NCI-H1105 (cell line): ENCODE measurements at places on chromosomes 1 and 21.

DNA sequence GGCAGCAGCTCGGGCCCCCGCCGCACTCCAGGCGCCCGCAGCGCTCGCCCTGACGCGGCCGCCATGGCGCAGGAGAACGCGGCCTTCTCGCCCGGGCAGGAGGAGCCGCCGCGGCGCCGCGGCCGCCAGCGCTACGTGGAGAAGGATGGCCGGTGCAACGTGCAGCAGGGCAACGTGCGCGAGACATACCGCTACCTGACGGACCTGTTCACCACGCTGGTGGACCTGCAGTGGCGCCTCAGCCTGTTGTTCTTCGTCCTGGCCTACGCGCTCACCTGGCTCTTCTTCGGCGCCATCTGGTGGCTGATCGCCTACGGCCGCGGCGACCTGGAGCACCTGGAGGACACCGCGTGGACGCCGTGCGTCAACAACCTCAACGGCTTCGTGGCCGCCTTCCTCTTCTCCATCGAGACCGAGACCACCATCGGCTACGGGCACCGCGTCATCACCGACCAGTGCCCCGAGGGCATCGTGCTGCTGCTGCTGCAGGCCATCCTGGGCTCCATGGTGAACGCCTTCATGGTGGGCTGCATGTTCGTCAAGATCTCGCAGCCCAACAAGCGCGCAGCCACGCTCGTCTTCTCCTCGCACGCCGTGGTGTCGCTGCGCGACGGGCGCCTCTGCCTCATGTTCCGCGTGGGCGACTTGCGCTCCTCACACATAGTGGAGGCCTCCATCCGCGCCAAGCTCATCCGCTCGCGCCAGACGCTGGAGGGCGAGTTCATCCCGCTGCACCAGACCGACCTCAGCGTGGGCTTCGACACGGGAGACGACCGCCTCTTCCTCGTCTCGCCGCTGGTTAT, 2.8 kb downstream of the KCNJ9 start:
- peak; percentile 77 for DNase-seq

DNA sequence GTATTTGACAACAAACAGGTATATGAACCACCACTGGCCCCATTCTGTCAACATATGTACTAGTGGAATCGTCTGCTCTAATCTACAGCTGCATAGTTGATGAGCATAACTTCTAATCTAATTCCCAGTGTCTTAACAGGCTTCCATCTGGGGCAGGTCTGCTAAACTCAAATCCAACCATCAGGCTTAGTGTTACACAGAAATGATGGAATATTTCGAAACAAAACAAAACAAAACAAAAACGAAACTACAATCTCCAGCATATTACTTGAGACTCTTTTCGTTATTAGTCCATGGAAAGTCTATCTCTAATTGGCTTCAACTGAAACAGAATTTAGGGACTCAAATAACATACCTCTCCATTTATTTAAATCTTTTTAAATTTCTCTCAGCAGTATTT, 37.6 kb downstream of the DIPK1A start:
- DNase-seq: no peak

DNA sequence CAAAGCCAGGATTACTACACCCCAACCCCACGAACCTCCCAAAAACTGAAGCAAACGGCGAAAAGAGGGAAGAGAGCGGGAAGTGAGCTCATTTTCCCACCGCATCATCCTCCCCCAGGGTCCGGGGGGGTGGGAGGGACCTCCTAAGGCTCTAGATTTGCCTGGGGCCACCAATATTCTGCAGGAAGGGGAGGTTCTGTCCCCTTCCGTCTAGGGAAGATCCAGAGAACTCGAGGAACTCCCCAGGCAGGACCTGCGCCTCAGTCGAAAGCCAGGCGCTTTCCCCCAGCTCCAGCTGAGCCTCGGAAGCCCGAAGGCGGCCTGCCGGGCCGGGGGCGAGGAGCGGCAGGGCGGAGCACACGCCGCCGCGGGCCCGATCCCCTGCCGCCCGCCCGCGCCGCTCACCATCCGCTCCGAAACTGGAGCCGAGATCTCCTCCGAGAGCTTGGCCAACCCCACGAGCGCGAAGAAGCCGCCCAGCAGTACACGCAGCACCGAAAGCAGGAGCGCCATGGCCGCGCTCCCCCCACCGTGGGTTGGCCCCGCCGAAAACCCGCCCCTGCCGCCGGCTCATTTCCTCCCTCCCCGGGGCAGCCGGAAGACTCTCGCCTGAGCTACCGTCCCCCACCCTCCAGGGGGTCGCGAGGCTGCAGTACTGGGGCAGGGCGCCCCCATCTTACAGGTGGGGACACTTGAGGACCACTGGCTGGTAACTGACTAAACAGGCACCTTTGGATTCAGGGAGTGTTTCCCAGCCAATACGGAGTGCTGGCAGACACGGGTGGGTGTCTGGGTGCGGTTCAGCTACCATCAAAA, at the start of gene TMEM35B:
TMEM35B (minus strand) TSS at position 555 of the 816 bp plus-strand sequence; CDS start at position 513, 42 bp downstream.
- DNase-seq: peak; percentile 27

- no peak for DNase-seq
Observed at GRCh38 chr21:15221799-15222386, 157.1 kb upstream of the NRIP1 start.

DNA sequence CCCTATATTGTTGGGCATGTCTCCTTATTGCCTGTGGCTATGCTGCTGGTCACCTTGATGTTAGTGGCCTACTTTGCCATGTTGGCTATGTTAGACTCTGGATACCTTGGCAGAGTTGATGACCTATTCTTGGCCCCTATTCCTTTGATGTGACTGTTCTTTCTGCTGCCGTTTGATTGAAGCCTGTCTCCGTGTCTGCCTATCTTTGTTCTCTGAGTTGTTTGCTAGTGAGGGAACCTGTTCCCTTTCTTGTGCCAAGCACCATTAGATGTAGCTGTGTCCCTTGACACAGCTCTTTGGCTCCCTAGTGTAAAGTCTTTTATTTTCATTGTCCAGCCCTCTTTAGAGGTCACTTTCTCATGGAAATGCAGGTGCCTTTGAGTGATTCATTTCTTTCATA, 28.7 kb upstream of the PAPPA2 start:
- DNase-seq: no peak

DNA sequence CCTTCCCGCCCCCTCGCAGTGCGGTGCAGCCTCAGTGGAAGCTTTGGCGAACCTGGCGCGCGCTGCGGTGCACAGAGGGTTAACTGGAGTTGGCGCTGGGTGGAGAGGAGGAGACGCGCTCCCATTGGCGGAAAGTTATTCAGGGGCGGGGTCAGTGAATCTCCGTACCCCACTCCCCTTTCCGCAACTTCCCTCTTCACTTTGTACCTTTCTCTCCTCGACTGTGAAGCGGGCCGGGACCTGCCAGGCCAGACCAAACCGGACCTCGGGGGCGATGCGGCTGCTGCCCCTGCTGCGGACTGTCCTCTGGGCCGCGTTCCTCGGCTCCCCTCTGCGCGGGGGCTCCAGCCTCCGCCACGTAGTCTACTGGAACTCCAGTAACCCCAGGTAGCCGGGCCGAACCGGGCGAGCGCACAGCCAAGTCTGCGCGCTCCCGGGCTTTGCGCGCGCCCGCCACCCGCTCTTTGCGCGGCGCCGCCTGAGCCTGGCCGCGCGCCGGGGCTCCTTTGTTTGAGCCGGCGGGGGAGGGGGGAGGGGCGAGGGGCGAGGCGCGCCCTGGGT, at the start of gene EFNA4:
EFNA4 (plus strand) TSS at position 191 of the 561 bp plus-strand sequence; CDS start at position 275, 84 bp downstream.
- DNase-seq: peak; percentile 82

GRCh38 chr1:181014477-181015250, 8.0 kb downstream of the STX6 start:
- DNase-seq: no peak

GRCh38 chr21:32448803-32449594, 36.5 kb downstream of the EVA1C start:
- no peak for DNase-seq

DNA sequence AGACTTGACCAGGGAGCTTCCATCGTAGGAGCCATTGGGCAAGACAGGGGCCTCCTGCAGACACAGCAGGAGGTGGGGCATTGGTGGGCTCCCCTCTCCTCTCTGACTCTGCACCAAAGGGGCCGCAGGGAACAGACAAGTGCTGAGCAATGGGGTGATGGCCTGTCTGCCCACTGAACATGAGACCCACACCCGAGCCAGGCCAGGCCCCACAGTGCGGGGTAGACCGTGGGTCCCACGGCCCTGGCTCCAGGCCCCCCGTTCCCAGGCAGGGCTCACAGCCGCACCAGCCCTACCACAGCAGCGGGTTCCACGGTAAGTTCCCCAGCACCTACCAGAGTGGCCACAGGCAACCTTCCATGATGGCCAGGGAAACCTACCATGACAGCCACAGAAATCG, 45.9 kb downstream of the CHD5 start:
- DNase-seq: no peak

GRCh38 chr1:61504852-61505390, 220.0 kb downstream of the TM2D1 start:
- DNase-seq: no peak

DNA sequence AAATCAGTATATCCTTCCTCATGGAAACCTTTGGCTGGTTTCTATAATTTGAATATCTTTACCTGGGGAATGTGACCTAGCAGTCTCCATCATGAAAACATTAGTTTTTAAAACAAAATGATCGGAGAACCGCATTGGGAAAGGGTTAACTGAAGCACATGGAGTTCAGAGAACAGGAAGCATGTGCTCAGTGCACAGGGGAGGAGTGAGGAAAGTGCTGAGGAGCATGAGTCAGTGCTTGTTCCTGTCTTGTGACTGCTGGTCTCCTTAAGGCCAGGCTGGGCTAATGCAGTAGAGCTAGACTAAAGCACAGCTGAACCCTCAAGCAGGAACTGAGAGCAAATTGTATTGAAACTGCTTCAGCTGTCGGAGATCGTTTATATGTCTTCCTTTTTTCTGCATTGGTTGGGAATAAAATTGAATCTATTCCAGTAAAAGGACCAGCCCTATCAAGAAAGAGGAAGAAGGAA, 5.8 kb downstream of the IFI16 start:
- DNase-seq: no peak

DNA sequence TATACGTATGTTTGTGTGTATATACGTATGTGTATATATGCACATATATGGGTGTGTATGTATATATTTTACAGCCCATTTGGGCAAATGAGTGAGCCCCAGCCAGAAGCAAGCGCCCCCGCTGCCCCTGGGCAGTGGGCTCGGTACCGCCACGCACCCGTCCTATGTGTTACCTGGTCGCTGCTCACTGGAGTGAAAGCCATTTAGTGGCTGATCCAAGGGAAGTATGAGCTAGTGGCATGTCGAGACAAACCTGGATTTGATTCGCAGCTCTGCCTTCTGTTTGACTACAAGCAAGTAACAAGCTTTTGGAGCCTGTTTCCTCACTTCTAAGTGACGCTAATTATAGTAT, 35.8 kb upstream of the JAK1 start:
- DNase-seq: no peak

GRCh38 chr21:18023157-18023556, 204.0 kb upstream of the C21orf91 start:
- DNase-seq: no peak

DNA sequence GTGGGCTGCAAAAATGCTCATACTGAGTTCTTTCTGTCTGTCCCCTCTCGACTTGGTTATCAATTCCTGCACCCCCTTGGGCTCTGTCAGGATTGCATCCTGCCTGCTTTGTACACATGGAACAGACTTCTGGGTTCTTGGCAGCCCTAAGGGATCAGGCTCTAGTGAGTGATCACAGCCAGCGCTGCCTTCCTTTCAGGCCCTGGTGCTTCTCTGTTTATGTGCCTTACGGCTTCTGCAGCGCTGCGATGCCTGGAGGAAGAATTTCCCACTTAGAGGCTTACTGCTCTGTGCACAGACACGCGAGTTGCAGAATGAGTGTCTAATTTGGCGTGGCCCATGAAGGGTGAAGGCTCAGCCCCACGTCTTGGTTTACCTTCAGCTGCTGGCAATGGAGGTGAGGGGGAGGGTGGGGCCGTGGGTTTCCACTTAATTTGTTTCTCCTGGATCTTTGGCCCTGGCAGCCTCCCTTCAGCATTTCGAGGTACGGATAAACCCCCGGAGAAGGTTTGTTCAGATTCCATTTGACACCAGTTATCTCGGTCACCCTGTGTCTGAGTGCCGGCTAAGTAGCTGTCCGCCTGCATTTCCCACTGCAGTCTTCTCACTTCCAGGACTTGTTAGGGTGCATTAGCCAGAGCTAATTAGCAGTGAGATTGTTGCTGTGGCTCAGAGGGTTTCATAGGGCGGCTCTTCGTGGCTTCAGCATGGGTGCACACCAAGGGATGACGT, 227.3 kb downstream of the DYRK1A start:
- DNase-seq: no peak

DNA sequence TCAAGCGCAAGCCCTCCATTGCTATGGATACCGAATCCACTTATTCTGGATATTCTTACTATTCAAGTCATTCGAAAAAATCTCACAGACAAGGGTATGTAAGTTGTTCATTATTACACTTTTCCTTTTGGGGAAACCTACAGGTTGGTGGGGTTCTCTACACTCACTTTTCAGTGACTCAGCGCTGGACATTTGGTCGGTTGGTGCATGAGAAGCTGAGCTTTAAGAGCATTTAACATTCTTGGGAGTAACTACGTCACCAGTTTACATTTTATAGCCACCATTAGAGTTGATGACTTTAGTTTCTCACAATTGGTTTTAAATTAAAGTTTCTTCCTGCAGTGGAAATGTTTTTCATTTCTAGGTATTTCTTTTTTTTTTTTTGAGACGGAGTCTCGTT, 9.6 kb downstream of the VANGL1 start:
- no peak for DNase-seq

DNA sequence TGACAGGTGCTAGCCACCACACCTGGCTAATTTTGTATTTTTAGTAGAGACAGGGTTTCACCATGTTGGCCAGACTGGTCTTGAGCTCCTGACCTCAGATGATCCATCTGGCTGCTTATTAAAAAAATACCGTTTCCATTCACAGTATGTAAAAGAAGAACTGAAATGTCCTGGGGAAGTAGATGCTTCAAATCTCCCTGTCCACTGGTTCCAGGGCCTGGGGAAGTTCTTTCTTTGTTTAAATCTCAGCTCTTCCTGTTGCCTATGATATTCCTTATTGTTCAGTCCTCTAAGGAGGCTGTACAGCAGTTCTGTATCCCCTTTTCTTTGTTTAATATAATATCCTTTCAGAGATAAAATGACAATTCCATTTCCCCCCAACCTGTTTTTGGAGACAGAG, 47.4 kb downstream of the ZMYM1 start:
- DNase-seq: no peak

DNA sequence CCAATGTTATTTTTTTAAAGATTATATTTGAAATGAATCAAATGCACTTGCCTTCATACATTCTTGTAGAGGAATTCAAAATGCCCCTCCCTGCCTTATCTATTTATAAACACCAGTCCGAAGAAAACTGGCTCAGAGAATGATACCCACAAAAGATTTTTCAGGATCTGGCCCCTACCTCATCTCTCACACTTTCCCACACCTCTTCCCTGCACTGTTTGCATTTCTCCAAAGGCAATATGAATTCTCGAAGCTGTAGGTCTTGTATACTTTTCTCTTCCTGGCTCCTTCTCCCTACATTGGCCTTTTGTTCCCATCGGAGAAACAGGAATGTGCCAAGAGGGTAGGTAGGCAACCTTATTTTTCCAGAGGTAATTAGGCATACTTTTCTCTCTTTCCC, 12.0 kb upstream of the CCDC190 start:
- DNase-seq: no peak

DNA sequence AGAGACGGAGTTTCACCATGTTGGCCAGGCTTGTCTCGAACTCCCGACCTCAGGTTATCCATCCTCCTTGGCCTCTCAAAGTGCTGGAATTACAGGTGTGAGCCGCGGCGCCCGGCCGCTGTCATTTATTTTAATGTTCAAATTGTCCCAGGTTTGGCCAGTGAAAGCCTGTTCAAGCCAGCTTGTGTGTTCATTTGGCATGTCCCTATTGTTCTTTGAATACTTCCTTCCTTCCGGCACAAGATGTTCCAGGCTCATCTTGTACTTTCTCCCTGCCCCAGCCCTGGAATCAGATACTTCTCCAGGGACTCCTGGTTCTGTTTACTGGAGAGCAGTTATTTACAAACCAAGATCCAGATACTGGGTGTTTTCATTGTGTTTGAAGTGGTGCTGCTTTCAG, 37.0 kb downstream of the ZBTB8B start:
- no peak for DNase-seq
